NCI-H1436 treated with DMSO at 0.1 percent for 48 hours (cell line): ENCODE measurements at places on chromosomes 1 and 21.
A peak's percentile ranks its signal among the peaks of the same experiment; 100 is the strongest.

GRCh38 chr1:147750618-147751217 lies 9.7 kb downstream of the GJA5 start:
- DNase-seq: no peak

- DNase-seq: no peak
Observed at GRCh38 chr1:180233191-180234011, 3.3 kb downstream of the LHX4 start.

GRCh38 chr21:38330666-38331065 lies 73.9 kb downstream of the KCNJ15 start:
- DNase-seq: no peak

DNA sequence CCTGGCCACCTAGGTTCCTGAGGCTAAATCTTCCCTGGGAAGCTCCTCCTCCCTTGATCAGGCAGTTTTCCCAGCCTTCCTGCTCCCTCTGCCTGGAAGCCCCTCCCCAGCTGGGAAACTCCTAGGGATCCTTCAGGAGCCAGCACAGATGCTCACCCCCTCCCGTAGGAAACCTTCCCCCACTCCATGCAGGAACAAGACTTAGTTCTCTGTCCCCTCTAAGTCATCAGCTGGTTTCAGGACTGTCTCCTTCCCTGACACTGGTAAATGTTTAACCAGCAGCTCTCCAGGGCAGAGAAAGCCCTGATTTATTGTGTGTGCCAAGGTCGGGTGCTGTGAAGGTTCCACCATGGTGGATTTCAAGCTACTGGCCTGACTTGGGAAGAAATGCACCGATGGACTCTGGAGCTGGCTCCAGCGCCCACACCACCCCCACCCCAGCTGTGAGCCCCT lies 25.0 kb downstream of the TTC39A start:
- DNase-seq: no peak

- DNase-seq: no peak
Observed at GRCh38 chr1:179921981-179922872, 32.4 kb upstream of the CEP350 start.

DNA sequence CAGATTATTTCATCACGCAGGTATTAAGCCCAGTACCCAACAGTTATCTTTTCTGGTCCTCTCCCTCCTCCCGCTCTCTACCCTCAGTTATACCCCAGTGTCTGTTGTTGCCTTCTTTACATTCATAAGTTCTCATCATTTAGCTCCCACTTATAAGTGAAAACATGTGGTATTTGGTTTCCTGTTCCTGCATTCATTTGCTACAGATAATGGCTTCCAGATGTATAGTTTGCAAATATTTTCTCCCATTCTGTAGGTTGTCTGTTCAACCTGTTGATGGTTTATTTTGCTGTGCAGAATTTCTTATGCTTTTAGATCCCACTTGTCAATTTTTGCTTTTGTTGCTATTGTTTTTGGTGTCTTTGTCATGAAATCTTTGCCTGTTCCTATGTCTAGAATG lies 21.1 kb upstream of the KCNH1 start:
- no peak for DNase-seq

DNA sequence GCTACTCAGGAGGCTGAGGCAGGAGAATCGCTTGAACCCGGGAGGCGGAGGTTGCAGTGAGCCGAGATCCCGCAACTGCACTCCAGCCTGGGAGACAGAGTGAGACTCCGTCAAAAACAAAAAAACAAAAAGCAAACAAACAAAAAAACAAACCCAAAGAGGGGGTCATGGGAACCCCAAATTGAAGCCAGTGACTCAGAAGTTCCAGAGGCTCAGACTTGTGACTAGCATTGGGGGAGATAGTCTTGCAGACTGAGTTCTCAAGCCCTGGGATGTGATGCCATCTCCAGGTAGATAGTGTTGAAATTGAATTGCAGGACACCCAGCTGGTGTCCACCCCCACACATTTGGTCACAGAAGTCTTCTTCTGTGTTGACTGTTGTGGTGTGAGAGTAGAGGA lies 24.9 kb upstream of the ENO1 start:
- no peak for DNase-seq

DNA sequence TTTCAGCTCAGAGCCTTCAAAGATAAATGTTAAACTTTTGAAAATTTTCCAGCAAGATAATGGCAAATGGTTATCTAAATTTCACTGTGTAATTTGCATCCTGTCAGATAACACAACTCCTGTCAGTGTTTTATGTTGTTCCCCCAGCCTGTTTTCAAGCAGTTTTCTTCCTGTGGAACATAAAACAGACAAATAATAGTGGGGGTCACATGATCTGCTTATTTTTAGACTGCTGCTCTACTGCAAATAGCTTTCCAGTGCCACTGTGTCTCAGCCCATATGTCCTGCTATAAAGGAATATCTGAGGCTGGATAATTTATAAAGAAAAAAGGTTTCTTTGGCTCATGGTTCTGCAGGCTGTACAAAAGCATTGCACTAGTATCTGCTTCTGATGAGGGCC lies 32.2 kb downstream of the FMO3 start:
- no peak for DNase-seq

- no peak for DNase-seq
Observed at GRCh38 chr21:42298657-42299056, 16.6 kb downstream of the TFF3 start.

- no peak for DNase-seq
Observed at GRCh38 chr1:235100194-235100772, 28.4 kb downstream of the TOMM20 start.

- DNase-seq: no peak
Observed at GRCh38 chr1:201731142-201731541, 97.8 kb upstream of the IPO9 start.

- DNase-seq: peak; percentile 10
Observed at GRCh38 chr21:37532868-37533780, 166.6 kb downstream of the DYRK1A start.

GRCh38 chr1:185694081-185694480 lies 40.1 kb upstream of the HMCN1 start:
- no peak for DNase-seq

DNA sequence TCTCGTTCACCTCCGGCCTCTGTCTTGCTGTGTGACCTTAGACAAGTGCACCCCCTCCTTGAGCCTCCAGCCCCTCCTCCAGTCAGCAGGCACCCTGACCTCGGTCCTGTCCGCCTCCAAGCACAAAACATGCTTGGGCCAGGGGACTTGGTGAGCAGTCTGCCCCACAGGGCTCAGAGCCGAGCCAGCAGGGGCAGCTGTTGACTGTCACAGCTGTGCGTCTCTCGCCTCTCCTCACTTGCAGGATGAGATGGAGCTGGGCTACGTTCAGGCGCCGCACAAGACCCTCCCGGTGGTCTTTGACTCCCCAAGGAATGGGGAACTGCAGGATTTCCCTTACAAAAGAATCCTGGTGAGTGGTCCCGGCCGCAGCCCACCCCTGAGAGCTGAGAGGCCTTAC lies 24.2 kb downstream of the PADI3 start:
- DNase-seq: no peak

DNA sequence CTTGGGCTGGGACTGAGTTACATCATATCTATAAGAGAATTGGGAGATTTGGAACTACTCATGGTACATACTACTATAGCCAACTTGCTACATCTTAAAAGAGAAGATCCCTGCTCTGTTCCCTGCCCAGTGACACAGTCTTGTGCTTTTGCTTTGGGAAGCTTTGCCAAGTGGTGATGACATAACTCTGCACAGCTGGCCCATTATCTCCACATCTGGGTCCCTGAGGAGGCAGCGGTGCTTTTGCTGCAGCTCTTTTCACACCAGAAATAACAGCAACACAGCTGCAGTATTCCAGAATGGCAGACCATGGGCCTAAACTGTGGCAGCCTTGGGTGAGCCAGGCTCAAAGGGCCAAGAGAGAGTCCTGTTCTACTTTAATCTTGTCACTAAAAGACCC lies 296.0 kb downstream of the HHAT start:
- no peak for DNase-seq

- no peak for DNase-seq
Observed at GRCh38 chr1:181318022-181318857, 165.1 kb upstream of the CACNA1E start.

GRCh38 chr1:196317535-196318522 lies 290.4 kb downstream of the KCNT2 start:
- DNase-seq: no peak

DNA sequence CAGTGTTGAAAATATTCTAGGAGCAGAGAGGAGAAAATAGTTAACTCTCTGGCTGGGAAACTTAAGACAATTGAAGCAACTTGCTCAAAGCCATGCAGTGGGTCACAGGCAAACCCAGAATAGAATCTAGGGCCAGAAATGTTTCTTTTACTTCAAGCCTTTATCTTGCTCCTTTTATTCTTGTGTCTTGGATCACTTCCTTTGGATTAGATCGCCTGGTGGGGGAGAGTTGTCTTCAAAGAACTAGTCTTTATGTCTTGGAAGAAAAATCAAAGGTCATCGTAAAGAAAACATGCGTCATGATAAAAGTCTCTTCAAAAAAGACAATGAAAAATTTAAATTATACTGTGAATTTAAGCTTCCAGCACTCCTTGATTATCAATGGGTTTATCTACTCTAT lies 493.6 kb upstream of the USP24 start:
- no peak for DNase-seq

- no peak for DNase-seq
Observed at GRCh38 chr1:41895552-41895951, 23.2 kb downstream of the HIVEP3 start.

- DNase-seq: no peak
Observed at GRCh38 chr1:31663622-31664452, 19.2 kb upstream of the PEF1 start.

DNA sequence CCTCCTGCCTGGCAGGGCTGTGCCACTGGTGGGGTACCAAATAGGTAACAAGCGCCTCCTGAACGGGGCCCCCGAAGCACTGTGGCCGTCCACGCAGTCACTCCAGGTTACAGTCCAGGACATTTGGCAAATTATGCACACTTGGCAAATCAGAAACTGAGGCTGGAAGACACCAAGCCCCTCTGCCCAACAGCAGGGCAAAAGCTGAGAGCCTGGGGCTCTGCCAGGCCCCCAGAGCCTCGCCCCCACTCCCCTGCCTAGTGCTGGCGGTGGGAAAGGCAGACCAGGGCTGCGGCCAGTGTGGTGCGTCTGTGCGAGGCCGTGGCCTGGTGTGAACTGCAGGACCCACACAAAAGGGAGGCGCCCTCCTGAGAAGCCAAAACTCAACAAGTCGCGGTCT lies 9.4 kb downstream of the PANK4 start:
- no peak for DNase-seq
